Psoas muscle (tissue), 8 donors: ENCODE measurements at places on chromosomes 5 and 9.

DNA sequence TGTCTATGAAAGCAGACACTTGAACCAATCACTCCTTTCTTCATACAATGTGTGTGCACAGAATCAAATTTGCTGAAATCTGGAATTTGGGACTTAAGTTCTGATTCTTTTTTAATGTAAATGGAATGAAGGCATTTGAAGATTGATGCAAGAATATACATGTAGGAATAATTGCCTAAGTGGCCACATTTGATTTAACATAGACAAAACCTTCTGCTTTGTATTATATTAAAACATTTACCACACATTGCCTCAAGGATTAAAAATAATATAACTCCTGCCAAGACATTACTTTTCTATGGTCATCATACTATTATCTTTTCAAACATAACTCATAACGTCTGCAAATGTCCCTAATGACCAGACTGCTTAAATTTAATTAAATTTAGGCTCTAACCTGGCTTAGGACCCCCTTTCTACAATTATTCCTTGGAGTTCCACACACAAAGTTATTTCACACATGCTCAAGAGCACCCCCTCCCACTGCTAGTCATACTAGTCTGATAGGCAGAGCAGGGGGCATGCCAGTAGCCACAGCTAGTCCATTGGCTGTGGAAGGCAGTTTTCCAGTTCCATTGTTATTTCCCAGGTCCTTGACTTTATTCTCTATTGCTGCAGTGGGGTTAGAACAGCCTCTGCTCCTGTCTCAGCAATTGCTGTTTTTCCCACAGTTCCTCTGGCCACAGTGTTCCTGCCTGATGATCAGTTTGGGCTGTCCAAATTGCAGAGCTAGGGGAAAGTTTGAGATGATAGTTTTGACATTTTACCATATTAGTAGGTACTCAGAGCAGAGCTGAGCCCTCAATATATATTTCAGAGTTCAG, 360.6 kb upstream of the GRAMD2B start:
- H3K4me3 ChIP-seq = no peak overlapping the region
- no peaks in the 10 kb centered on the region for H3K27me3 ChIP-seq
- no peaks in the 10 kb centered on the region for H3K4me1 ChIP-seq
- H3K27ac ChIP-seq = no peak overlapping the region

DNA sequence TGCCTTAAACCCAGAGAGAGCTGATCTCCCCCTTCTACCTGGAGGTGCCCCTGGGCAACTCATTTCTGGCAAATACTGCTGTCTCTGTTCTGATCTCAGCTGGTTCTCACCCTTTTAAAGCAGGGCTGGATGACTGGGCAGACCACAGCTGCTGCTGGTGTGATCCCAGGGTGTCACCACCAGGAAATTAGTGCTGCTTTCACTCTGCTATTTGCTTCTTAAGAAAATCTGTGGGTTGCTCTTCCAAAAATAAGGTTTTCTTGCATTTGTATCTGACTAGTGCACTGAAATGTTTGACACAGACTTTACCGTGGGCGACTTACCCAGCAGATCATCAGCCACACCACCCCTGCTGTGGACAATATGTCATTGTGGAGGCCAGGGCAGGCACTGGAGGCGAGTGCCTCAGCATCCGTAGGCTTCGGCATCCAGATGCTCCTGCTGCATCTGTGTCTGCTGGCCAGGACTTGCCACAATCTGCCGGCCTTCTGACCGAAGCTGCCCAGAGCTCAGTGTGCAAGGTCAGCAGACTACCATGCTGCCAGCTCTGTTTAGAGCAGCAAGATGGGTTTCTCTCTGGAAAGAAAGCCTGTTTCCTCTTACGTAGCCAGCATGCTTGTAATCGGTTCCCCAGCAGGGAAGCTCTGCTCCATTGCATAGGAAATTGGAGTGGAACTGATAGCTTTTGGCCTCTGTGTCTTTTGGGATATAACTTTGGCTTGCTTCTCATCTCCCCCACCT, 13.6 kb downstream of the ARHGAP26 start:
- peaks cover 33% of the 10 kb centered on the region for H3K4me1 ChIP-seq
- H3K36me3 ChIP-seq = no peaks in the 10 kb centered on the region
- peak overlapping the region; percentile 38 for H3K27ac ChIP-seq
- no peaks in the 10 kb centered on the region for H3K27me3 ChIP-seq

- DNase-seq = no peak
- no peaks in the 10 kb centered on the region for H3K36me3 ChIP-seq
- H3K4me1 ChIP-seq = no peaks in the 10 kb centered on the region
- H3K27me3 ChIP-seq = no peaks in the 10 kb centered on the region
Measured at GRCh38 chr5:91898019-91898418, 514.9 kb upstream of the ARRDC3 start.

DNA sequence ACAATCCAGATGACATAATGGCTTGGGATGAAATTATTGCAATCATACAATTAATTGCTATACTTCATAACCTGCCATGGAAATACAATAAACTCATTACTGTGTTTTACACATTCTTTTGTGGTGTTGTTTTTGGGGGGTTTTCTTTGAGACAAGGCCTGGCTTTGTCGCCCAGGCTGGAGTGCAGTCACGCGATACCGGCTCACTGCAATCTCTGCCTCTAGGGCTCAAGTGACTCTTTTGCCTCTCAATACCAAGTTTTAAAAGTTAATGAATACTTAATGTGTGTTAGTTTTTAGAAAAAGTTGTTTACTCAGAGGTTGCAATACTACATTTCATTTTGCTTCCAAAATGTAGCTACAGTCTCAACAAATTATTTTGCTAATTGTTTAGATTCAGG, 598.4 kb downstream of the CHSY3 start:
- no peak overlapping the region for H3K4me3 ChIP-seq
- no peaks in the 10 kb centered on the region for H3K36me3 ChIP-seq
- no peaks in the 10 kb centered on the region for H3K27me3 ChIP-seq
- no peaks in the 10 kb centered on the region for H3K4me1 ChIP-seq
- DNase-seq = no peak

GRCh38 chr9:112447283-112447761, 39.3 kb upstream of the KIAA1958 start:
- no peaks in the 10 kb centered on the region for H3K27me3 ChIP-seq
- peak overlapping the region; percentile 52 for H3K27ac ChIP-seq
- H3K36me3 ChIP-seq = peaks cover 26% of the 10 kb centered on the region
- DNase-seq = no peak

- no peaks in the 10 kb centered on the region for H3K36me3 ChIP-seq
- no peak overlapping the region for H3K4me3 ChIP-seq
- peaks cover 3% of the 10 kb centered on the region for H3K27me3 ChIP-seq
- H3K27ac ChIP-seq = no peak overlapping the region
- DNase-seq = peak; percentile 57
Measured at GRCh38 chr5:5126444-5126843, 13.7 kb upstream of the ADAMTS16 start.

DNA sequence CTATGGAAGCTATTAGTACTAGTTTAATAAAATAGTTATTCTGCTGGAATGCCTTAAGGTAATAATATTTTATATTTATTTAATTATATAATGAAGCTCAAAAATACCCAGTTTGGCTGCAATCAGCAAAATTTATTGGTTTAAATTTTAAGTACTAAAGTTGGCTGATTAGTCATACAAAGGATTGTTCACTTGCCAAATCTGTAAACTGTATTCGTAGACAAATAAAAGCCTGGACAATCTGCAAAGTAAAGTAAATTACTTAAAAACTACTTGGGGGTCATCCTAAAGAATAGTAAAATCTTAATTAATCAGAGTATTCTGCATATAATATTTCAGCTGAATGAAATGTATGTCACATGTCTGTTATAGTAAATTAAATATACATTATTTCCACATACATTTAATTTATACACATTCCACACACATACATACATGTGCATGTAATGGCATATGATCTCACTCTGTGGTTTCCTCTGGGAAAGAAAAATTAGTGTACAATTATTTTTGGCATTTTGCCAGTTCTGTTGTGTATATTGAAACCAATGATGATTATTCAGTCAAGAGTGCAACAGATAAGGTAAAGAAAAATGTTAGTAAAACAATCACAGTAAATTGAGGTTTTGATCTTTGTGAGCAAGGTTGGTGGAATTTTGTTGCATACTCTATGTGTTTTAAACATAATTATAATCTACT, 455.9 kb downstream of the CDH9 start:
- no peak for DNase-seq
- no peaks in the 10 kb centered on the region for H3K36me3 ChIP-seq
- H3K4me3 ChIP-seq = no peak overlapping the region
- no peak overlapping the region for H3K27ac ChIP-seq
- no peaks in the 10 kb centered on the region for H3K27me3 ChIP-seq
- H3K4me1 ChIP-seq = no peaks in the 10 kb centered on the region

GRCh38 chr9:112002131-112002846, 105.7 kb downstream of the UGCG start:
- no peak overlapping the region for H3K27ac ChIP-seq
- H3K27me3 ChIP-seq = no peaks in the 10 kb centered on the region
- no peaks in the 10 kb centered on the region for H3K36me3 ChIP-seq
- no peak overlapping the region for H3K4me3 ChIP-seq
- DNase-seq = no peak

DNA sequence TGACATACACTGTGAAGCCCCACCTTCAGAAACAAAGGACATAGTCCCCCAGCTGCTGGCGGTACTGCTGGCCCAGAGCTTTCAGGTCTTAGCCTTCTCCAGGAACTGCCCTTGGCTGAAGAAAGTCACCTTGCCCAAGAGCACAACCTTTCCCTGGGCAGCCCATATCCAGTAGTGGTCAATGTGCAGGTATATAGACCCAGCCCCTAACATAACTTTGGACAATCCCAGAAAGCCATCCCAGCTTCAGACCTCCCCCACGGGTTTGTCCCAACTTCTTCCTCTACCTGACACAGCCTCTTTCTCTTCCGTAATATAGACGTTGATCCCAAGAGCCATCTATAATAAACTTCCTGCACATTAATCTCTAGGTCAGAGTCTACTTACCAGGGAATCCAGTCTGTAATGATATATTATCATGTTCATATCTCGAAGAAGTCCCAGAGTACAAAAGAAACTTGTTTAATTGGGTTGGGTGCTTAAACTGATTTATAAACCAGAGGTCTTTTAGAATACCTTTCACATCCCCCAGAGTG, 157.4 kb downstream of the SNCAIP start:
- H3K4me1 ChIP-seq = no peaks in the 10 kb centered on the region
- DNase-seq = no peak
- no peak overlapping the region for H3K4me3 ChIP-seq
- no peak overlapping the region for H3K27ac ChIP-seq
- no peaks in the 10 kb centered on the region for H3K36me3 ChIP-seq
- H3K27me3 ChIP-seq = no peaks in the 10 kb centered on the region

GRCh38 chr5:31385774-31386537, 145.9 kb downstream of the DROSHA start:
- no peaks in the 10 kb centered on the region for H3K4me1 ChIP-seq
- no peak overlapping the region for H3K4me3 ChIP-seq
- DNase-seq = no peak
- peaks cover 4% of the 10 kb centered on the region for H3K27me3 ChIP-seq
- H3K36me3 ChIP-seq = no peaks in the 10 kb centered on the region

- DNase-seq = no peak
- H3K4me3 ChIP-seq = no peak overlapping the region
- no peaks in the 10 kb centered on the region for H3K36me3 ChIP-seq
- H3K27me3 ChIP-seq = no peaks in the 10 kb centered on the region
Measured at GRCh38 chr5:121885630-121886029, 33.9 kb downstream of the FTMT start.

DNA sequence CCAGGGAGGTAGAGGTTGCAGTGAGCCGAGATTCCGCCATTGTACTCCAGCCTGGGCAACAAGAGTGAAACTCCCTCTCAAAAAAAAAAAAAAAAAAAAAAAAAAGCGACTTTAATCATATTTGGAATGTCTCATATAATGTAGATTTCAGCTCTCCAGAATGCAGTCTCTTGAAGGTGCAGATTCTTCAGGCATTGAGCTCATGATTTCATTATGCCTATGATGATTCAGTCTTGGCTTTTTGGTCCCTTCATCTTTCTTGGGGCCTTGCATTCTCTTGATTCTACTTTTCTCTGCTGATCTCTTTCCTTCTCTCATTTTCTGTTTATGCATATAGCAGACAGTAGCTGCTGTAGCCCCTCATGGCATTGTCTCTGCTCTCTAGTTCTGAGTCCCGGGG, 22.9 kb downstream of the KDM4C start:
- H3K27ac ChIP-seq = no peak overlapping the region
- H3K27me3 ChIP-seq = no peaks in the 10 kb centered on the region
- no peaks in the 10 kb centered on the region for H3K36me3 ChIP-seq
- peaks cover 54% of the 10 kb centered on the region for H3K4me1 ChIP-seq

- no peaks in the 10 kb centered on the region for H3K27me3 ChIP-seq
- H3K36me3 ChIP-seq = no peaks in the 10 kb centered on the region
Measured at GRCh38 chr9:88852794-88853193, 138.5 kb upstream of the S1PR3 start.

- H3K4me3 ChIP-seq = no peak overlapping the region
- H3K27ac ChIP-seq = no peak overlapping the region
- H3K27me3 ChIP-seq = no peaks in the 10 kb centered on the region
- no peaks in the 10 kb centered on the region for H3K36me3 ChIP-seq
Measured at GRCh38 chr9:76463211-76463610, 4.2 kb downstream of the GCNT1 start.
